ENCODE measurements at places on chromosomes 4 and X. TPM values are rescaled to one million over a fixed set of nuclear protein-coding genes. Genes with fewer than 3 reads are reported as not detected.

GRCh38 chr4:145937971-145938611 is 532 bp downstream of the ZNF827 start:
- H3K27ac ChIP-seq, result peak overlapping the region; percentile 93

GRCh38 chr4:151097759-151098158 is 1.7 kb upstream of the RPS3A start:
- H3K27me3 ChIP-seq, result no peaks in the 10 kb centered on the region
- no peak for DNase-seq
- H3K27ac ChIP-seq, result no peak overlapping the region
- peaks cover 18% of the 10 kb centered on the region for H3K36me3 ChIP-seq

- no peaks in the 10 kb centered on the region for H3K4me1 ChIP-seq
- no peaks in the 10 kb centered on the region for H3K36me3 ChIP-seq
- H3K27me3 ChIP-seq, result no peaks in the 10 kb centered on the region
These were observed 76.2 kb downstream of the SEL1L3 start for GRCh38 chr4:25786497-25787065.

GRCh38 chrX:68950937-68951336 is 122.1 kb downstream of the EFNB1 start:
- no peak overlapping the region for H3K27ac ChIP-seq
- H3K27me3 ChIP-seq, result no peaks in the 10 kb centered on the region

- H3K27ac ChIP-seq, result no peak overlapping the region
- no peaks in the 10 kb centered on the region for H3K4me1 ChIP-seq
- no peaks in the 10 kb centered on the region for H3K36me3 ChIP-seq
These were observed 3.3 kb downstream of the COL4A5 start for GRCh38 chrX:108442901-108443464.

DNA sequence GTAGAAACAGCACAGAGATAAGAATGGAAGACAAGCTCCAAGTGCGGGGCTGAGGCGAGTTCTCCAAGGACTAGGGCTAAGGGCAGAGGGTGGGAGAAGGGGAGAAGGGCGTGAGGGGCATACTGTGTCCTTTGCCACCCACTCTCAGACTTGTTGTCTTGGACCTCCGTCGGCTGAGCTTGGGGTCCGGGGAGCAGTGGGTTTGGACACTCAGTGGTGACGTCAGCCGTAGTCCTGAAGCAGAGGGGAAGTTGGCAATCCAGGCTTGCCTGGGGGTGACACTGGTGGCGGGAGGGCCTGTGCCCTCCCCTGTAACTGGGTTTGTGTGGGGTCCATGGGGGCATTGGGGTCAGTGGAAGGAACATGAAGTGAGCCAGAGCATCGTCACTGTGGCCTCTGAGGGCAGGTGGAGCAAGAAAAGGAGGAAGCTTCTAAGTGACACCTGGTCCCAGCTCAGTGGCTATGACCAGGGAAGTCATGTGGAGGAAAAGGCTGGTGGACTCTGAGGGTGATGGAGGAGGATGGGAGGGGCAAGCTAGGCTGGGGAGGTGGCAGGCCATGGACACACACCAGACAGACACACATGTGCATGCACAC is 17.6 kb downstream of the CD99 start:
- no peaks in the 10 kb centered on the region for H3K36me3 ChIP-seq
- H3K4me3 ChIP-seq, result no peak overlapping the region
- DNase-seq, result no peak
- H3K4me1 ChIP-seq, result peaks cover 73% of the 10 kb centered on the region

- H3K36me3 ChIP-seq, result no peaks in the 10 kb centered on the region
- no peaks in the 10 kb centered on the region for H3K27me3 ChIP-seq
- DNase-seq, result no peak
- no peak overlapping the region for H3K27ac ChIP-seq
- H3K4me3 ChIP-seq, result no peak overlapping the region
These were observed 4.3 kb downstream of the STIM2 start for GRCh38 chr4:26864899-26865298.

- peaks cover 58% of the 10 kb centered on the region for H3K4me1 ChIP-seq
- peak overlapping the region; percentile 20 for H3K4me3 ChIP-seq
- no peak for DNase-seq
- H3K27me3 ChIP-seq, result no peaks in the 10 kb centered on the region
These were observed 55.4 kb downstream of the MAML3 start for GRCh38 chr4:140098455-140099160.

GRCh38 chrX:15881381-15881897 is 26.8 kb upstream of the AP1S2 start:
- H3K4me1 ChIP-seq, result no peaks in the 10 kb centered on the region
- H3K27ac ChIP-seq, result no peak overlapping the region
- H3K4me3 ChIP-seq, result no peak overlapping the region
- DNase-seq, result no peak
- H3K36me3 ChIP-seq, result no peaks in the 10 kb centered on the region

DNA sequence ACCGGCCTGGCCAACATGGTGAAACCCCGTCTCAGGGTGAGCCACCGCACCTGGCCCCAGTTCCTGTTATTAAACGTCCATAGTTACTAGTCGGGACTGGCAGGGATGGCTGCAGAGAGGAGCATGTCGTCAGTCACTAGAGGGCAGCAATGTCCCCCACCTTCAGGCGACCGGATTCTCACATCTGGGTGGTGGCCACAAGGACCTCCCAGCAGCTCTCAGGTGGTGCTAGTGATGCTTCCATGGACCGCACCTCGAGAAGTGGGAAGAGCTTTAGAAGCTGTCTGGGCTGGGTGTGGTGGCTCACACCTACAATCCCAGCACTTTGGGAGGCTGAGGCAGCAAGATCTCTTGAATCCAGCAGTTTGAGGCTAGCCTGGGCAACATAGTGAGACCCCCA is 13.3 kb upstream of the IL3RA start:
- H3K27me3 ChIP-seq, result no peaks in the 10 kb centered on the region
- no peaks in the 10 kb centered on the region for H3K4me1 ChIP-seq
- no peaks in the 10 kb centered on the region for H3K36me3 ChIP-seq
- no peak overlapping the region for H3K27ac ChIP-seq
- H3K4me3 ChIP-seq, result no peak overlapping the region
- no peak for DNase-seq

- no peak for DNase-seq
- no peaks in the 10 kb centered on the region for H3K27me3 ChIP-seq
- H3K4me3 ChIP-seq, result no peak overlapping the region
- no peak overlapping the region for H3K27ac ChIP-seq
- H3K36me3 ChIP-seq, result no peaks in the 10 kb centered on the region
- H3K4me1 ChIP-seq, result no peaks in the 10 kb centered on the region
These were observed 27.1 kb upstream of the PDZD4 start for GRCh38 chrX:153857348-153857903.

GRCh38 chrX:49043987-49044281 is 777 bp upstream of the TFE3 start:
- H3K27ac ChIP-seq, result peak overlapping the region; percentile 64
- H3K4me1 ChIP-seq, result peaks cover 15% of the 10 kb centered on the region
- DNase-seq, result no peak
- H3K27me3 ChIP-seq, result no peaks in the 10 kb centered on the region
- H3K36me3 ChIP-seq, result no peaks in the 10 kb centered on the region

DNA sequence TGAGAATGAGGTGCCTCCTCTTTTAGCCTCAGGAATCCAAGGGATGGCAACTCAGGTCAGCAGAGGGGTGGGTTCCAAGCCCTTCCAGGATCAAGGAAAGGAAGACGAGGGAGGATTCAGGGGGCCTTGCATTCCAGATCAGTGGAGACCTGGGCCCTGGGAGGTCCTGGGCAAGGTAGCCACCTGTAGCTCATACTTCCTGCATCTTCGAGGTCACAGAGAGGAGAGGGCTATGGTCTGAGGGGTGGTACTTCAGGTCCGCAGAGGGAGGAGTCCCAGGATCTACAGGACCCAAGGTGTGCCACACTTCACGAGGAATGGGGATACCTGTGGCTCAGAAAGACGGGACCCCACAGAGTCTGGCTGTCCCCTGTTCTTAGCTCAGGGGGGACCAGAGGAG is 9.2 kb downstream of the MAGEA4 start:
- no peak for DNase-seq
- no peaks in the 10 kb centered on the region for H3K36me3 ChIP-seq
- no peaks in the 10 kb centered on the region for H3K27me3 ChIP-seq
- no peak overlapping the region for H3K27ac ChIP-seq
- no peak overlapping the region for H3K4me3 ChIP-seq
- no peaks in the 10 kb centered on the region for H3K4me1 ChIP-seq

GRCh38 chrX:12949205-12949926 is 25.5 kb upstream of the TMSB4X start:
- DNase-seq, result no peak
- H3K36me3 ChIP-seq, result no peaks in the 10 kb centered on the region
- H3K4me1 ChIP-seq, result peaks cover 13% of the 10 kb centered on the region
- no peaks in the 10 kb centered on the region for H3K27me3 ChIP-seq

- H3K36me3 ChIP-seq, result no peaks in the 10 kb centered on the region
- no peak overlapping the region for H3K27ac ChIP-seq
- no peak overlapping the region for H3K4me3 ChIP-seq
These were observed 203.6 kb upstream of the MAMLD1 start for GRCh38 chrX:150159537-150159936.

VSIG1 gene
- total RNA-seq, result 0.25 TPM

IRS4 gene
- 0.74 TPM for total RNA-seq

OTC gene
- total RNA-seq, result 2.7 TPM

AFAP1 gene
- 20.4 TPM for total RNA-seq

OTOP1 gene
- not detected for total RNA-seq

GABRB1 gene
- total RNA-seq, result not detected
